ENCODE measurements at places on chromosomes 5 and 9.

GRCh38 chr5:94632024-94632423 lies 13.6 kb downstream of the SLF1 start:
- no peak for DNase-seq

DNA sequence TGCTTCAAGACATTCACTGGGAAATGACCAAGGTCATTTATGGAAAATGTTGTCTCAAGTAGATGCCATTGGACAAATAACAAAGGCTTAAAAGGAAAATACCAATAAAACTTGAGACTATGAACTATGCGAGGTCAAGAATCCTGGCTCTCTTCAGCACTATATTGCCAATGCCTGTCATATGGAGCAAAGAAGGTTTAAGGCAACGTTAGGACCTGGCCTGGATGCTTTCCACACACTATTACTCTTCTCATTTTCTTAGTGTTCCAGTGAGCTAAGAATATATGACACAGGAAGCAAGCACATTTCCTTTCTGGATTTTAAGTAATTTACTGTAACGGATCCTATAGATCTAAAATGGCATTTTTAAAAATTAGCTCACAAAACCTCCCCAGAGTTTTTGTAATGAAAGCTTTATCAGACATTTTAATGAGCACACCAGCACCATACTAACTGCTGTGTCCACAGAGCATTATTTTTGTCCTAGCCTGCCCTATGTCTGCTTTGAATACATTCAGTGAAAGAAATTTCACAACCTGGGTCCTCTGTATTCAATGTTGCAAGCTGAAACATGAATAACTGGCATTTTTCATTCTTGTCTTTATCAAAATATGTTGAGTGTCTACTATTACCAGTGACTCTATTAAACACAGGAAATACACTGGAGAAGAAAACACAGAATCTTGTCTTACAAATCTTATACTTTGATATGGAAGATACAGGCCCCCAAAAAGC lies 315.6 kb downstream of the CETN3 start:
- DNase-seq, result no peak

GRCh38 chr9:89445801-89446251 lies 52.1 kb downstream of the SEMA4D start:
- no peak for DNase-seq

DNA sequence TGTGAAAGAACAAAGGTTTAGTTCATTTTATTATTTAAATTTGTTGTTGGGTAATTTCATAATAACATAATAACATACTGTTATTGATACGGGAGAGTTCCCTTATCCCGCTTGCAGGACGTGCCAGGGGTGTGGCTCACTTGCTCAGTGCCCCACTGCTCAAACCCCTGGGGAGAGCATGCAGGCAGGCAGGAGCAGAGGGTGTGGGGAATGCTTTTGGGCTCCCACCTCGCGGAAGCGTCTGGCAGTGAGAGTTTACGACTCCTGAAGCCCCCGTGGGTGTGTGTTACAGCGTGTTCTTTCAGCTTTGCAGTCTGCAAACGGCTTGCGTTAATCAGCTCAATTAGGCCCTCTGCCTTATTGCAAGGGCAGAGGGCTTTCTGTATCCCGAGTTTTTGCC lies 675.9 kb downstream of the SEMA5A start:
- no peak for DNase-seq

DNA sequence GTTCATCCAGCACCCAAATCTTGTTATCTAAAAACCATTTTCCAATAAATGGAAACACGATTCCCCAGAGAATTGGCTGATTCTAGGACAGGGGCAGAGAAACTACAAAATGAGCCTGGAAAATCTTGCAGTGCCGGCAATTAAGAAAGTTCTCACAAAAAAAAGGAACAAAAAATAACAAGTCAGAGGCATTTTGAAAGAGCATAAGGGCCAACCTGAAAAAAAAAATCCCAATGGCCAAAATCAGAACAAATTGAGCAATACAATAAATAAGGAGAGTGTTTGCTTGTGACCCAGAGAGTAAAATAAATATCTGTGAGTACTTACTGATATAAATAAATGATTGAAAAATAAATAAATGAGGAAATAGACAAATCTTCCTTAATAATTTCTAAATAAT lies 55.1 kb upstream of the S1PR3 start:
- DNase-seq, result no peak

DNA sequence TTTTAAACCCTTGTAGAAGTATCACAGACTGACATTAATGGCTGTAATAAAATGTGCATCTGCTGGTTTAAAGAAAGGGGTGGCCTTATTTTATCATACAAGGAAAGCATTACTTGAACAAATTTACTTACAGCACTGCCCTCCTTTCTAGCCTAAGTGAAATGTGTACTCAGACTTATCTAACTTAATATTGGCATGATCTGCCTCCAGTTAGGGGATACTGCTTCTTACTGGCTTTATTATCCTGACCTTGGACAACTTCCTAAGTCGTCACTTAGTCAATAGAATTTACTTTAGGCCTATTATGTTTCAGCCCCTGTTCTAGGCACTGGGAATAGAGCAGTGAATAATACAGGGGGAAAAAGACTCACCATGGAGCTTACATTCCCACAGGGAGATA lies 79.4 kb downstream of the TEK start:
- DNase-seq, result no peak
